NCI-H510A (cell line): ENCODE measurements at places on chromosomes 2 and 18.

DNA sequence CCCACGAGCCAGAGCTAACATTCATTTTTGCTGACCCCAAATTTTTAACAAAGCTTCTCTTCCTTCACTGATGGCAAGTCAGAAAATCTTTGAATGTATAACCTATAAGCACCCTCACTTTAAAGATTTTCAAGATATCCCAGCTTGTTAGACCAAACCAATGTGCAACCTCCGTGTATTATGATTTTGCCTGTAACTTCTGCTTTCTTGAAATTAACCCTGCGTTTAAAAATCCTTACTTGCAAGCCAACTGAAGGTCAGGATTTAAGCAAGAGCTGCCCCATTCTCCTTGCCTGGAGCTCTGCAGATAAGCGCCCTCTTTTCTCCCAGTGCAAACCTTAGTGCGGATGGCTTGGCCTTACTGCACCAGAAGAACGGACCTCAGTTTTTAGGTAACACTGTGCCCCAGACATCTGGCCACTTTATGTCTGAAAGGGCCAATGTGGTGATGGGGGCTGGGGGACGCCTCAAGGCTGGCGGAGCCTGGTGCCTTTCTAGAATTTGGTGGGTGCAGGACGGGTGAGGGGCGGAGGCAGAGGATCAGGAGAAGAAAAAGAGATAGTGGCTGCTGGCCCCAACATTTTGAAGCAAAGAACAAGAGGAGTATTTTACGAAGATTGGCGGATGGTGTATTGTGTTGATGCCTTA, 805 bp upstream of the TNFRSF11A start:
- no peak for DNase-seq

DNA sequence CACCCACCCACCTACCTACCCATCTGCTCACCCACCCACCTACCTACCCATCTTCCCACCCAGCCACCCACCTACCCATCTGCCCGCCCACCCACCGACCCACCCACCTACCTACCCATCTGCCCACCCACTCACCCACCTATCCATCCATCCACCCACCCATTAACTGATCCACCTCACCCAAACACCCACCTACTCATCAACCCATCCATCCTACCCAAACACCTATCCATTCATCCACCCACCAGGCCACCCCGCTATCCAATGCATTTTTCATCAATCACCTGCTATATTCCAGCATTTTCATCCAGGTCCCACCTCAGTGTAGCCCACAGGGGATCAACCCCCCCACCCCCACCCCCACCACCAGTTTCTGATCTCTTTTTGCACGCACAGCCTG, 121.8 kb downstream of the GLI2 start:
- DNase-seq: no peak

GRCh38 chr2:160632084-160632975, 138.7 kb upstream of the RBMS1 start:
- DNase-seq: no peak

DNA sequence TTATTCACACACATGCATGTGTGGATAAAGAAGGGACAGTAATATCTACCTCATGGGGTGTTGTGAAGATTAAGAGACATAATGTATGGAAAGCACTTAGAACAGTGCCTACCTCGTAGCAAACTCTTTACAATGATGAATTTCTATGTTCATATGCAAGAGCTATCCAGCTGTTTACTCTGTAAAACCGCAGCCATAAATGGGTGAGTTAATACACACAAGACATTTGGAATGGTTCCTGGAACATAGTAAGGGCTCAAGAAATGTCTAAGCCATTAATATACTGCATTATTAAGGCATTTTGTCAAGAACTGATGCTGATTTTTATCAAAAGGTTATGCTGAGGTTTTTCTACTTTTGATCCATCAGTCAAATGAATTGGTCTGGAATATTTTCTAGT, 1076.2 kb downstream of the TSN start:
- DNase-seq: no peak

GRCh38 chr2:174750923-174751441, 13.3 kb downstream of the CHRNA1 start:
- no peak for DNase-seq

DNA sequence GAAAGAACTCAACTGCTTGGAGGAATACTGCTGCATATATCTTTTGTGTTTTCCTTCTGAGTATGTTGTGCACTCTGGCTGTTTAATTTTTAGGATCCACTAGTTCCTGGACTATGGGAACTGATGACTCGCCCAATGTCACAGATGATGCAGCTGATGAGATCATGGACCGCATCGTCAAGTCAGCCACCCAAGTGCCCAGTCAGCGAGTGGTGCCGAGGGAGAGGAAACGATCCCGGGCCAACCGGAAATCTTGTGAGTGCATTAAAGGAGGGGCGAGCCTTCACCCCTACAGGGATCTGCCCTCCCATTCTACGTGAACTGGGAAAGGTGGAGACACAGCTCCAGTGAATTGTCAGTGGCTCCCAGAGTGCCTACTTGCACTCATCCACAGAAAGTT, 59.6 kb downstream of the TPGS2 start:
- DNase-seq: no peak

DNA sequence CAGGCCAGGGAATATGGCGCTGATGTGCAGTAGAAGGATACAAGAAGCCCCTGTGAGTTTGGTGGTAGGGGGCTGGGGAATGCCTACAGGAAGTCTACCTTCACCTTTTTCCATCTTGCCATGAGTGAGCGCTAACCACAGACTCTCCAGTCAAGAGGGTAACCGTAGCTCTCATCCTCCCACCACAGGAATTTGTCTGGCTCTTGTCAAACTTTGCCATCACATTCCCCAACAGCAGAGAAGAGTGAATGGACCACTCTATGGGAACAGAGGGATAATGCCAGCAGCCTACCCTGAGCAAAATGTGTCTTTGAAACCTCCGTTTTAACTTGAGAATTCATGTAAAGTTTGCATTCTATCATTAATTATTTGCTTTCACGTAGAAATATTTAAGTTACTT, 168.3 kb downstream of the NRP2 start:
- no peak for DNase-seq

- DNase-seq: no peak
Observed at GRCh38 chr18:8668381-8668780, 37.0 kb upstream of the MTCL1 start.

GRCh38 chr2:85678377-85678776, 10.4 kb upstream of the SFTPB start:
- DNase-seq: no peak

GRCh38 chr2:170408461-170409163, 230.7 kb downstream of the MYO3B start:
- no peak for DNase-seq

- peak; percentile 5 for DNase-seq
Observed at GRCh38 chr2:70923378-70924015, 12.2 kb upstream of the ATP6V1B1 start.

GRCh38 chr18:8785855-8786482, 80.6 kb downstream of the MTCL1 start:
- DNase-seq: no peak

GRCh38 chr2:101679801-101680487, 17.6 kb upstream of the MAP4K4 start:
- no peak for DNase-seq

- no peak for DNase-seq
Observed at GRCh38 chr2:157194844-157195243, 62.7 kb upstream of the GALNT5 start.

GRCh38 chr2:129056309-129056958, 737.8 kb upstream of the HS6ST1 start:
- DNase-seq: no peak

- DNase-seq: no peak
Observed at GRCh38 chr18:9851511-9851910, 34.3 kb upstream of the TXNDC2 start.

DNA sequence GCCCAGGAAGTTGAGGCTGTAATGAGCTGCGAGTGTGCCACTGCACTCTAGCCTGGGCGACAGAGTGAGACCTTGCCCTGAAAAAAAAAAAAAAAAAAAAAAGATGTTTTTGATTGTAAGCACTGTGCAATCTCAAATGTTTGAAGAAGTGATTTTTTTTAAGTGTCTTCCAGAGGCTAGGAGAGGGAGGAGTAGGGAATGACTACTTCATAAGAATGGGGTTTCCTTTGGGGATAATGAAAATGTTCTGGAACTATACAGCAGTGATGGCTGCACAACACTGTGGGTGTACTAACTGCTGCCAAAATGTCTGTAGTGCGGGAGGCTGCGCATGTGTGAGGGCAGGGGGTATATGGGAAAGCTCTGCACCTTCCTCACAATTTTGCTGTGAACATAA, 83.7 kb downstream of the MCFD2 start:
- DNase-seq: no peak

GRCh38 chr2:216554755-216555154, 56.1 kb downstream of the RPL37A start:
- DNase-seq: no peak

DNA sequence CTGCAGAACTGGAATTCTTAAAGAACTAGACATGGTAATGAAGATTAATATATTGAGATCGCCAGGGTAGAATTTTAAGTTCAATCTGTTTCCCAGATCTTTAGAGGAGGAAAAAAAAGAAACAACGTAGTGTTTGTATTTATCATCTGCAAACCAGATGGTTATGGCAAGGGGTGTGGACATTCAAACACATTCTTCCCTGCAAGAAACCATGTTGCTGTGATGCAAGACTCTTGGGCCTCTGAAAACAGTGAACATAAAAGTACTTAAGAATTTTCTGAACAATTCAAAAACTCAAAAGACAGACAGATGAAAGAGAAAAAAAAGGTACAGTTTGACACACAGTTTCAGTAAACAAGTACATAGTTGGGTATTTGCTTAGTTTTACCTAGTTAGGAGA, 35.6 kb downstream of the COL5A2 start:
- no peak for DNase-seq

DNA sequence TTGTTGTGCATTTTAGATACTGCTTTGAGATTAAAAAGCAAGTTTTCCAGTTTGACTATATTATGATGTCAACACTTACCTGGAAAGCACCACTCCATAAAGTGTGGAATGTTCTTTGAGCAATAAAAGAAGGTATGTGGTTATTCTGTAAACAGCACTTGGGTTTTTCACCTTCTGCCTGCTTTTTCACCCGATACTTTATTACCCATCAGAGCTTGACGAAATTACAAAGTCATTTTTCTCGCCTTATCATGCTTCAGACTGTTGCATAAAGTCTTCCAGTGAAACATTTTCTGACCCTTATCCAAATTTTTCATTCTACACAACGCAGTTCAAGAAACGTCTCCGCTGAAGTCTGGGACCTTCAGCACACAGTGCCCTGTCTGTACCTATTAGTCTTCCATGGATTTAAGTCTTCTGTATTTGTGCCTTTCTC, 25.2 kb downstream of the CAB39 start:
- no peak for DNase-seq

DNA sequence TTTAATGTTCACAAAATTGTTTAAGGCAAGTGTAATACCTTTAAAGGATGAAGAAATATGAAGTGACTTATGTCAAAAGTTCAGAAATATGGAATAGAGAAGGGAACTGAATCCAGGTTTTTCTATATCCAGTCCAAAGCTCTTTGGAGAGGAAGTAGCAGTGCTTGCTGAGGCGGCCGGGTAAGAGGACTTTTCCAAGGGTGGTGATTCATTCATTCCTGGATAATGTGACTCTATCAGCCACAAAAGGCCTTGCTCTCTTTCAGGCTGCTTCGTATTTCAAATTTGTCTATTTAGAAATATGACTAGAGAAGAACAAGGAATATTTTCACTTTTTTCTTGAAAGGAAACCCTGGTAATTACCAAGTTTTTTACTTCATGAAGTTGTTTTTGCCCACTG, 830.1 kb upstream of the ZEB2 start:
- no peak for DNase-seq

GRCh38 chr2:191790737-191791136, 56.2 kb downstream of the CAVIN2 start:
- no peak for DNase-seq

- DNase-seq: no peak
Observed at GRCh38 chr2:233468741-233469110, 97.9 kb downstream of the USP40 start.

DNA sequence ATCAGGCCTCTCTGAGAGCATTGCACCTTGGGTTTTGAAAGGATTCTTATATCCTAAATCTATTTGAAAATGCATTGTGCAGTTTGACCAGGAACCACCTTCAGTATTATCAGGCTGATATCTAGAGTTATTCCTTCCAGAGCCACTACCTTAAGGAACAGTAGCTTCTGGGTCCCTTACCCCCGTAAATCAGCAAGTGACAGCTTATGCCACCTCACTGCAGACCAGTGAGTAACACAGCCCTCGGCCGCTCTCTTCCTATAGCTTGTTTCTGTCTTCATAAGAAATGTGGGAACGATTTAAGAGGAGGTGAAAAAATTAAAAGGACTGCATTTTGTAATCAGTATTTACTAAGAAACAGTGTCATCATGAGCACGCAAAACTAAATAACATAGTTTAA, 584.2 kb downstream of the GALR1 start:
- DNase-seq: no peak

- DNase-seq: no peak
Observed at GRCh38 chr2:111025288-111025687, 95.4 kb upstream of the BCL2L11 start.

DNA sequence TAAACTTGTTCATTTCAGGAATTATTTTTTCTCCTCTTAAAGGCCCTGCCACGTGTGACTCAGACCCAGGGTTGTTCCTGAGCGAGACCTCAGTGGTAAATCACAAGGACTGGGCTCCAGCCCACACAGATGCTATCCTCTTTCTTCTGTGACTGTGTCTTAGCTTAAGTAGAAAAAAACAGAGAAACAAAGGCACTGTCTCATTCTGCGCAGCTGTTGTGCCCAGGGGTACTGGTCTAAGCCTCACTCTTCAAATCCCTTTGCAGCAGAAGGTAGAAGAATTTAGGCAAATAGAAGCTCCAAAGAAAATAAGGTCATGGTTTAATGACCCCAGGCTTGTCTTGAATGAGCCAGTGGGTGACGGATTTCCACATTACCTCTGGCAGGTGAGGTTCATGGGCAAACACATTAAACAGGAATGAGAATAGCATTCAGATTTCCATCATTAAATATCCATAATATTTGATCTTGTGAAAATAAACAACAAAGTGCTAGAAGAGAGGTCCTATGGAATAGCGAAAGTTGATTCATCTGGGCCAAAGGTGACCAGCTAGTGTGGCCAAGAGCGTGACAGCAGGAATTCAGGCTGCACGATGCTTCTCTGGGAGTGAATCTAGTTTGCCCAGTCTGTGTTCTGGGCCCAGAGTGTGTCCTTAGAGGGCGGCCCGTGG, 63.3 kb downstream of the LIPG start:
- no peak for DNase-seq
